Activated T-cell treated with anti-CD3 and anti-CD28 coated beads for 1 hour (primary cell): ENCODE measurements at places on chromosomes 2 and 18.

GRCh38 chr2:174969091-174969734 is 36.0 kb downstream of the CHN1 start:
- no peak for DNase-seq

DNA sequence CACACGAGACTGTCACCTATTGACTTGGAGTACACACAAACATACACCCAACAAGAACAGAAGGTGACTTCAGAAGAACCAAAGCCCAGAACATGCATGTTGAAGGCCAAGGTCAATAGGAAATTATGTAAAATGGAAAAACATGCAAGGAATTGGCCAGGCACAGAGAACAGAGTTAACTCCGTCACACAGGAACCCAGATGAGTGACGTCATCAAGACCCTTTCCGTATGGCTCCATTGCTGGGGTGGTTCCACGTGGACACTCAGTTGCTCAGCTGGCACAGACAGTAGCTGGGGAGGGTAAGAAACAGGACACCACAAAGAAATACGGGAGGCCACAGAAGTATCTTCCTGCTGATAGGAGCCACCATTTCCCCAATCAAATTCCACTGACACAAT is 18.4 kb downstream of the SOX11 start:
- DNase-seq, result no peak

DNA sequence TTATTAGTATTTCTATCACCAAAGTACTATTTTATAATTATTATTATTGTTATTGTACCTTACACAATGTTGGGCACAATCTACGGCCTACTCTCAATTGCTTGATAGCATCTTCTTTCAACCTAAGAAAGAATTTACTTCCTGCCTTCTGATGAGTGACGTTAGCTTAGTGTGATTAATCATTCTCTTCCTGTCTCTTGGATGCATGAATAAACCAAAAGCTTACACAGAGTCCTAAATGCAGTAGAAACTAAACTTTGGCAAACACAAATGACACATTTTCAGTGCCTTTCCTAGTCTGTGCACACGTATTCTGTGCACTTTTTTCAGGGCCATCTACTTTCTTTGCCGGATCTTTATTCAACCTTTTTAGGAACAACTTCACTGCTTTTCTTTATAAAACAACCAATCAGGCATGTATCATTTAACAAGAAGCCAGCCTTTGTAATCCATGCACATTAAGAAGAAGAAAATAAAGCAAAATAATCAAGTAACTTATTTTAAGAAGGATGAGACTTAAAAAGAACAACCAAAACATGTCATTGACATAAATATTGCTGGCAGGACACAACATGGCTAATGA is 19.1 kb downstream of the TRAK2 start:
- no peak for DNase-seq

- no peak for DNase-seq
Measured at GRCh38 chr2:2747797-2748301, 416.8 kb upstream of the MYT1L start.

DNA sequence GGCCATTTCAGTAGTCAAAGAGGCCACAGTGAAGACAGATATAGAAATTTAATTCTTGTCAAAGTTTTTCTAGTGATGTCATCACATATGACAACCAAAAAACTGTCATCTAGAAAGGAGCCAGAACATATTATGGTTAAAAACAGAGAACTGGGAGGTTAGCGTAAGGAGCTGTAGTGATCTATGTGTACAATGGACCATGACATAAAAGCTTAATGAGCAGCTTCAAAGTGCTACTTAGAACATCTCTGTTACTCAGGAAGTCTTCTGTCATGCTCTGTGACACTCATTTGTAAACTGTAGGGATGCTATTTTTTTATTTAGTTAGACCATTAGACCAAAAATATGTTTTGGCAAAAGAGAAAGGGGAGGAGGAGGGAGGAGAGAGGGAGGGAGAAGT is 57.3 kb downstream of the CMPK2 start:
- no peak for DNase-seq

GRCh38 chr2:127678991-127679390 is 3.7 kb upstream of the LIMS2 start:
- DNase-seq, result no peak

GRCh38 chr2:74562126-74562775 is 7.7 kb downstream of the DOK1 start:
- no peak for DNase-seq

DNA sequence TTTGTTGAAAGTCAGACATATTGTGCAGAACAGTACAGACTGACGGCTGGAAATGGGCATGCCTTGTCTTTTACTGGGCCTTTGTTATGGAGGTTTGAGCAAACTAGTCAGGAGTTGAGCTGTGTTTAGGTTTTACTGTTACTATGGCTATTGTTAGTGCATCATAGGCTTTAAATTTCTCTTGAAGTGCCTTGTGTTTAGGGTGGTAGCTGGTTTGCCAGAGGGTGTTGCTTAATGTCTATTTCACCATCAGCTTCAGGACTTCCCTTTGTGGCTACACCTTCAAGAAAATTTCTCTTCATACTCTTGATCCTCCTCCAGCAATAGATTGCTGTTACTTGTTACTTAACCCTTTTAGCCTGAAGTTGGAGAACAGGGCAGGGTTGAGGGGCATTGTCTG is 104.6 kb downstream of the CAPN13 start:
- DNase-seq, result no peak

- no peak for DNase-seq
Measured at GRCh38 chr2:8633735-8634313, 48.0 kb upstream of the ID2 start.

GRCh38 chr18:78242254-78242643 is 737.4 kb upstream of the SALL3 start:
- DNase-seq, result no peak

DNA sequence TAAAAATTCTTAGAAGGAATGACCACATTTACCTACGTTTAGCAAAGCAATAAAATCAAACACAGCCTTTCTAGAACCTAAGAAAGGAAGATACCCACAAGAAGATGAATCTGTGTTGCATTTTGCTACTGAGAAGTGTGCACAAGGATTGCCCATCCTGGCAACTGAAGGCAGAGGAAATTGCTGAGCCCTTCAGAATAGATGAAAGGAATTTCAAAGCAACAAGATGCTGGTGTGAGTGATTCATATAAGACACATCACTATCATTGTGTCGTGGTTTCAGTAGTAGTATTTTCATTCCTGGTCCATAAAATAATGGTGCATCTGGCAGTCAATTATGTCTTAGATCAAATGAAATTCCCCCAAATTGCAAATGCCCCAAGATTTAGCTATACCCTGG is 48.4 kb upstream of the ANKRD44 start:
- no peak for DNase-seq

DNA sequence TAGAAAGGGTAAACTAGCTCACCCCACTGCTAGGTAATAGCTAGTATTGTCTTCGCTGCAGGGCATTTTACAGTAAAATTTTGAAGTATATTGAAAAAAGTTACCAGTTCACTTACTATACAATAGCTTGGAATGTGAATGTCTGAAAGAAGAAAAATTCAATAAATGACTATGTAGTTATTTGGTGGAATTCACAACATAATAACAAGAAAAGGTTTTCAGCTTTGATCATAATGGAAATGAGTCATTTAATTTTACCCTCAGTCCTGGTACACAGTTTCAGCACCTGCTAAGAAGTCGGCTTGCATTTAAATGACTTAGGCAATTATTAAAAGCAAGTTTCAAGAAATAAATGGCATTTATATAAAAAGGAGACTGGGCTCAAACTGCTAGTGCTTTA is 90.4 kb downstream of the NUP35 start:
- DNase-seq, result no peak

DNA sequence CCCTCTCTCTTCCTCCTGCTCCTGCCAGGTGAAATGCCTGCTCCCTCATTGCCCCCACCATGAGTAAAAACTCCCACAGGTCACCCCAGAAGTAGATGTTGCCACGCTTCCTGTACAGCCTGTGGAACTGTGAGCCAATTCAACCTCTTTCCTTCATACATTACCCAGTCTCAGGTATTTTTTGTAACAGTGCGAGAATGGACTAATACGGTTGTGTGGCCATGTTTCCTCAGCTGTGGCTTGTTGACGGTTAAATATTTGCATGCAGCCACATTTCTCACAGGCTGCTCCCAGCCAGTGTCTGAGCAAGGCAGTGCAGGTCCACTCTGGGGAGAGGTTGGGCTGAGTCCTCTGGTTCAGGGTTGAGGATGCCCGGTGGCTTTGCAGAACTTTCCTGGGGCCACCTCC is 27.8 kb upstream of the COPS8 start:
- no peak for DNase-seq
